ENCODE measurements at places on chromosomes 16 and 17. TPM values are rescaled to one million over a fixed set of nuclear protein-coding genes. Genes with fewer than 3 reads are reported as not detected.

Gene LRRC37A
- total RNA-seq = 0.75 TPM

Gene CENPT
- 29.8 TPM for total RNA-seq

Gene GDPD1
- total RNA-seq = 1.3 TPM

Gene PRAC2
- not detected for total RNA-seq

Gene BFAR
- 89.6 TPM for total RNA-seq

Gene C17orf113
- total RNA-seq = 0.57 TPM

Gene GAST
- not detected for total RNA-seq

Gene TCAP
- total RNA-seq = 0.64 TPM

Gene CD300E
- not detected for total RNA-seq

Gene STH
- total RNA-seq = not detected

Gene WNK4
- total RNA-seq = 1.8 TPM

Gene RDM1
- 2.6 TPM for total RNA-seq

Gene KIF19
- 0.01 TPM for total RNA-seq

Gene ABCC12
- total RNA-seq = 0.06 TPM

Gene RHBDF1
- 19.8 TPM for total RNA-seq

Gene HAGHL
- total RNA-seq = 18.5 TPM

Gene ATP2C2
- 0.28 TPM for total RNA-seq

Gene CMTM3
- 81.0 TPM for total RNA-seq

Gene CD7
- total RNA-seq = 0.20 TPM

Gene RTN4RL1
- total RNA-seq = 2.7 TPM

Gene DHRS7C
- not detected for total RNA-seq

Gene KRTAP3-1
- not detected for total RNA-seq

Gene HOXB9
- 9.1 TPM for total RNA-seq

Gene RNU2-1
- total RNA-seq = not detected

Gene AGRP
- total RNA-seq = not detected

Gene ADAM11
- total RNA-seq = 1.9 TPM
